Cortex of kidney (tissue), 1 donor: ENCODE measurements at places on chromosomes 7 and 10.

- DNase-seq: no peak
These were observed 35.5 kb upstream of the PTF1A start for GRCh38 chr10:23156447-23157150.

DNA sequence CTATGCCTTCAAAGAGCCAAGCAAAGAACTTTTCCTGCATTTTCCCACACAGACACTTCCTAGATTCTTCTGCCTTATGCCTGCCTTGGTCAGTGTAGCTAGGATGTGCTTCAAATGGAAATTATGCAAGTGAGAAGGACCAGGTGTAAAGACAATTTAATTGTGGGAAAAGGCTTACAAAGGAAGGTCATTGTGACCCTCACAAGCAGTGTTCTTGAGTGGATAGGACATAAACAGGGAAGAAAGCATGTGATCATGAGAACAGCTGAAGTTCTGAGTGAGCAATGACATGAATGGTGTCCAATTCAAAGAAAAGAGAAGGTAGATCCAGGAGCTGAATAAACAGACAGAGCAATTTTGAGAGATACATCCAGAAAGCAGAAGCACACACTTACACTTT, 1.3 kb upstream of the PIP start:
- DNase-seq: no peak

DNA sequence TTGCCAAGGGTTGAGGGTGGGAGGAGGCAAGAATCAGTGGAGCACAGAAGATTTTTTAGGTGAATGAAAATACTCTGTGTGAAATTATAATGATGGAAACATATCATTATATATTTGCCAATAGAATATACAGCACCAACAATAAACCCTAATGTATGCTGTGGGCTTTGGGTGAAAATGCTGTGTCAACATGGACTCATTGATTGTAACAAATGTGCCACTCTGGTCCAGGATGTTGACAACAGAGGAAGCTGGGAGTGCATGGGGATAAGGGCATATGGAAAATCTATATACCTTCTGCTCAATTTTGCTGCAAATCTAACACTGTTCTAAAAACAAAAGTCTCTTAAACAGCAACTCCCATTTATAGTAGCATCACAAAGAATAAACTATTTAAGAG, 114.3 kb downstream of the LYZL1 start:
- no peak for DNase-seq

- DNase-seq: no peak
These were observed 64.8 kb downstream of the C10orf143 start for GRCh38 chr10:130045801-130046321.

GRCh38 chr10:14598809-14599764, 175.6 kb downstream of the FAM107B start:
- no peak for DNase-seq

GRCh38 chr10:50937230-50937907, 51.9 kb upstream of the A1CF start:
- DNase-seq: no peak

DNA sequence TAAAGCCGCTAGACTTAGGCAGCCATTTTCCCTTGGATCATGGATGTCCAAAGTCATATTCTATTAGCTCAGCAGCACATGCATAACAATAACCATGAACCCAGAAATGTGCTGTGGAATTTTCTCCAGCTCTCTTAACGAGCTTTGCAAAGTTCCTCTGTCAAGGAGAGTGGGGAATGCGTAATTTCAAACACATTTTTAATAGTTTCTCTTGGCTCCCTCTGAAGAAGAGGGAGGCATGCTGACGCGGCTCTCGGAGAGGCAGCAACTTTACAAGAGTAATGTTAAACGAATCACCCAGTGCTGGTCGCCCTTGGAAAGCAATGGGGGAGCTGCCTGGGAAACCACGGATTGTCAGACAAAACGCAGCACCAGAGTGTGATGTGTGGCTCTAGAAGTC, 114.8 kb downstream of the RAB18 start:
- no peak for DNase-seq

GRCh38 chr10:75201793-75202307, 8.7 kb upstream of the VDAC2 start:
- DNase-seq: no peak

- DNase-seq: no peak
These were observed 32.0 kb upstream of the PLEKHA1 start for GRCh38 chr10:122342293-122343134.

DNA sequence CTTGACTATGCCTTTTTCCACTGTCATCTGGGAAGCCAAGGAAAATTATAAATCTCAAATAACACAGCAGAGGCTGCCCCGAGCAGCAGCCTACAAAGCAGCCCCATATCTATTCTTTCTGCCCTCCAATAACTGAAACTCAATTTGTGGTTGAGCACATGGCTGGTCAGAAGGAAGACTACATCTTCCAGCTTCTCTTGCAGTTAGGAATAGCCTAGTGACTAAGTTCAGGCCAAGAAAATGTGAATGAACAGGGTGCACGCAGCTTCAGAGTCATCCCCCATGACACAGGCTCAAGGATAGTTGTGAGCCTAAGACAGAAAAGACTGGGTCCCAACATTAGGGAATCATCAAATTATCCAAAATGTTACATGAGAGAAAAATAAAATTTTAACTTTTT, 42.3 kb downstream of the CHCHD3 start:
- no peak for DNase-seq

DNA sequence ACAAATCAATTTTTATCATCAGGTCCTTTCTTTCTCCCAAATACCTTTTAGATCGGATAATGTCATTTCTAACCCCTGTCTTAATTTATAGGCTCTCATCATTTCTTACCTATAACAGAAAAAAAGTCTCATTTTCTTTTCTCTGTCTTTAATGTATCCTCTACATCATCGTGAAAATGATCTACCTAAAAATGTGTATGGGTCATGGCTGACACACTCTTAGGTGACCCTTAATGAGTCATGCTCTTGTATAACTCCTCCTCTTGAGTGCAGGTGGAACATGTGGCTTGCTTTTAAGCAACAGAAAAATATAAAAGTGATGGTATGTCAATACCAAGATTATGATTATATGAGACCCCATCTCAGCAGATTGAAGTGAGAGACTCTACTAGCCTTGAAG, 139.4 kb downstream of the SEMA3C start:
- DNase-seq: no peak

DNA sequence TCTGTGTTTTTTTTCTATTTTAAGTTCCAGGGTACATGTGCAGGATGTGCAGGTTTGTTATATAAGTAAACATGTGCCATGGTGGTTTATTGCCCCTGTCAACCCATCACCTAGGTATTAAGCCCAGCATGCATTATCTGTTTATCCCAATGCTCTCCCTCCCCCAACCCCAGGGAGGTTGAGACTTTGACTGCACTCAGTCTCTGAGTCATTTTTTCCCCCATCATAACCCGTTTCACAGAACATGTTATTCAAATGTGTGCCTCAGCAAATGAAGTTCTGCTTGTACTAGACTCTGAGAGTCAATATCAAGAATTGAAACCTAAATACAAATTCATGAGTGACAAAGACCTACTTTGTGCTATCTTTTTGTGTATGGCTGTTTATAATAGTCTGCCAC, 70.0 kb upstream of the CYP26C1 start:
- DNase-seq: no peak

DNA sequence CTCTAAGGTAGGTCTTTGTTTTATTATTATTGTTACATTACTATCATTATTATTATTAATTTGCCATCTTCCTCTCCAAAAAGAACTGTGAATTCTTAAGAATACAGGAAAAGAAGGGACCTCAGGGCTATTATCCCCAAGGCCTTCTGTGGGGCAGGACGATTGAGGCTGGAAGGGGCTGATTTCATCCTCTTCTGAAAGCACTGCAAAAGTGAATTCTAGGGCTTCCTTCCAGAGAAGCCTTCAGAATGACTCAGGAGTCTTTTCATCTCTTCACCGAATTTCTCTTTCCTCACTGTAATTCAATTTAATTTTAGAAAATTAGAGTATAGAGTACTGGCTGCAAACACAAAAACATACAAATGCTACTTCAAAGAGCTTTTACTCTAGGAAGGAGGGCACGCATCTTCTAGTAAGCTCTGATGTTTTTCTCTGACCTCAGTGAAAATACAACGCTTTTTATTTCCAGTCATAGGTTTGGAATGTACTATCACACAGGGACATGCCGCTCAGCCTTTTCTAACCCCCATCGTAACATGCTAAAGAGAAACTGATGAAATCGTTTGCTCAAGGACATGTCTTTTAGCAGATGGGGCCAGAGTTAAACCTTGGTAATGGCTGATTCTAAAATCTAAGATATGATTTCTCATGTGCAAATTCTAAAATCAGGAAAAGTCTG, 280.2 kb upstream of the PITRM1 start:
- no peak for DNase-seq

- no peak for DNase-seq
These were observed 15.3 kb downstream of the GPER1 start for GRCh38 chr7:1103009-1103788.

GRCh38 chr7:85521108-85521694, 334.3 kb upstream of the SEMA3D start:
- DNase-seq: no peak

DNA sequence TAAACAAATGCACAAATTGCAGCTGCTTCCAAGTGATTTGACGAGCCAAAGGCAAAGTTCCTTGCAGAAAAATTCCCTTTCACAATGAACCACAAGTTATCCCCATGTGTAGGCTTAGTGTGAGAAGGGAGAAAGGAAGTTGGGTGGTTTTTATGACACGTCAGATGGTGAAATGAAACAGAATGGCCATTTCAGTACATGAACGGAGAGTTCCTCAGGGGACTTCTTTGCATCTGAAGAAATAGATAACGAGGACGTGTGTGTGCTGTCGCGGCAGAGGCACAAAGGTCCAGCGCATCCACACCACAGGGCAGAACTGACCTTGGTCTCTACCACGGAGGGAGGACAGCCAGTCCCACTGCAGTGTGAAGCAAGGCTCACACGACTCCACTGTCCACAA, 135.9 kb downstream of the PAXIP1 start:
- DNase-seq: no peak

- no peak for DNase-seq
These were observed 43.4 kb downstream of the SHTN1 start for GRCh38 chr10:116961406-116962251.

GRCh38 chr7:4738711-4739527, 36.5 kb upstream of the AP5Z1 start:
- DNase-seq: no peak

DNA sequence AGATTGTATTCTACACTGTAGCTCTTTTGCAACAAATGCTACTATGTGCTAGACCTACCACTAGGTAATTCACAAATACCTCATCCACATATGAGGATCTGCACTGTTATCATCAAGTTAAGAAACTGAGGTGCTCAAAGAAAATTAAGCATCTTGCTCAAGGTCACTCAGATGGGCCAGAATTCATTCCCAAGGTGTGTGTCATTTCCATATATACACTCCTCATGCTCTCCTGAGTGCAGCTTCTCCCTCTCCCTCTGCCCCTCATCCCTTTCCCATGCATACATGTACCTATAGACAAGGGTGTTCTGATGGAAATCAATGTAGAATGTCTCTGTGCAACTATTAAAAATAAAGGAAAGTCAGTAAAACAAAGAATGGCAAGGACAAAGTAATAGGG, 146.2 kb downstream of the ZNF438 start:
- no peak for DNase-seq

DNA sequence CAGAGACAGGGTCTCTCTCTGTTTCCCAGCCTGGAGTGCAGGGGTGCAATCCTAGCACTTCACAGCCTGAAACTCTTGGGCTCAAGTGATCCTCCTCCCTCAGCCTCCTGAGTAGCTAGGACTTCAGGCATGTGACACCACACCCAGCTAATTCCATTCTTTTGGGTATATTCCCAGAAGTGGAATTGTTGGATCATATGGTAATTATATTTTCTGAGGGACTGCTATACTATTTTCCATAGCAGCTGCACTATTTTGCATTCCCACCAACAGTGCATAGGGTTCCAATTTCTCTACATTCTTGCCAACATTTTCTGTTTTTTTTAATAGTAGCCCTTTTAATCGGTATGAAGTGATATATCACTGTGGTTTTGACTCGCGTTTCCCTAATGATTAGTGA, 30.0 kb upstream of the RAB11FIP2 start:
- no peak for DNase-seq

- DNase-seq: no peak
These were observed 146.3 kb downstream of the GPR85 start for GRCh38 chr7:112940314-112940732.

DNA sequence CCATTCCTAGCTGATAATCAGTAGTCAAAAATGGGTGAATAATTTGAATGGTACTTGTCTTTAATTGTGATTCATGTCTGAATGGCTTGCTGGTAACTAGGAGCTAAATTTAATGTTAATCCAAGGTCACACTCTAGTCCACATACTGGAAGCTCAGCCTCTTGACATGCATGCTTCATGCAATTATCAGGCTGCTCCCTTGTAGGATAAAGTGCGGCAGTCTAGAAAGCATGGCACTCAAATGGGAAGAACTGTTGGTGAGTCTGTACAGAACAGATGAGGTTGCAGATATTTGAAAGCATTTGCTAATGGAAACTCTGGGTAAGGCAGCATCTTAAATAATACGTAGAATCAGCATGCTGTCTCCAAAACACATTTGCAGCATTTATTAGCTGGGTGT, 499.4 kb downstream of the AUTS2 start:
- no peak for DNase-seq

GRCh38 chr7:74299401-74299800, 10.2 kb downstream of the CLIP2 start:
- no peak for DNase-seq

- no peak for DNase-seq
These were observed 13.8 kb downstream of the SGPL1 start for GRCh38 chr10:70829543-70829942.

GRCh38 chr10:19549503-19549902, 266.7 kb upstream of the PLXDC2 start:
- DNase-seq: no peak

GRCh38 chr10:132652446-132652845, 114.9 kb downstream of the INPP5A start:
- DNase-seq: no peak

DNA sequence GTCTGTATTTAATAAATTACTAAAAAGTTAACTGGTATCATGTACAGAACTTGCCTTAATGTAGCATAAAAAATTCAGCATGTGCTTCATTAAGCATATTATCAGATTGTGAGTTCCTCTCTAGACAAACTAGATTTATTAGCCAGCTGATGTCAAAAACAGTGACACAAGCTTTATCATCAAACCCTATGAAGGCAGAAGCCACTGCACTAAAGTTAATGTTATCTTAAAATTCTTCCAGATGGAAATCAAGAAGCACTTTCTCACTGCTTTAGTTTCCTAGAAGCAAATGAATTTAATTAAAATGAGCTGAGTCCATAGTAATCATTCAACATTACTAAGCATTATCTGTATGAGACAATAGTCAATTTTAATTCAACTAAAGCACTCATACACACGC, 96.4 kb downstream of the ARHGAP12 start:
- no peak for DNase-seq

DNA sequence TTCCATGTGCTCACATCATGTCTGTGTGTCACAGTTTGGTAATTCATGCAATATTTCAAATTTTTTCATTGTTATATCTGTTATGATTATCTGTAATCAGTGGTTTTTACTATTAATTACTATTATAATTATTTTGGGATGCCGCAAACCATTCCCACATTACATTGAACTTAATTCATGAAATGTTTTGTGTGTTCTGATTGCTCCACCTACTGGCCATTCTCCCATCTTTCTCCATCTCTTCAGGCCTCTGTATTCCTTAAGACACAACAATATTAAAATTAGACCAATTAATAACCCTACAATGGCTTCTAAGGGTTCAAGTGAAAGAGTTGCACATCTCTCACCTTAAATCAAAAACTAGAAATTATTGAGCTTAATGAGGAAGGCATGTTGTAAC, 398.5 kb downstream of the PCDH15 start:
- no peak for DNase-seq

- DNase-seq: no peak
These were observed 369.0 kb downstream of the PARD3 start for GRCh38 chr10:34446049-34446448.
